ENCODE measurements at places on chromosomes 2 and 18.

DNA sequence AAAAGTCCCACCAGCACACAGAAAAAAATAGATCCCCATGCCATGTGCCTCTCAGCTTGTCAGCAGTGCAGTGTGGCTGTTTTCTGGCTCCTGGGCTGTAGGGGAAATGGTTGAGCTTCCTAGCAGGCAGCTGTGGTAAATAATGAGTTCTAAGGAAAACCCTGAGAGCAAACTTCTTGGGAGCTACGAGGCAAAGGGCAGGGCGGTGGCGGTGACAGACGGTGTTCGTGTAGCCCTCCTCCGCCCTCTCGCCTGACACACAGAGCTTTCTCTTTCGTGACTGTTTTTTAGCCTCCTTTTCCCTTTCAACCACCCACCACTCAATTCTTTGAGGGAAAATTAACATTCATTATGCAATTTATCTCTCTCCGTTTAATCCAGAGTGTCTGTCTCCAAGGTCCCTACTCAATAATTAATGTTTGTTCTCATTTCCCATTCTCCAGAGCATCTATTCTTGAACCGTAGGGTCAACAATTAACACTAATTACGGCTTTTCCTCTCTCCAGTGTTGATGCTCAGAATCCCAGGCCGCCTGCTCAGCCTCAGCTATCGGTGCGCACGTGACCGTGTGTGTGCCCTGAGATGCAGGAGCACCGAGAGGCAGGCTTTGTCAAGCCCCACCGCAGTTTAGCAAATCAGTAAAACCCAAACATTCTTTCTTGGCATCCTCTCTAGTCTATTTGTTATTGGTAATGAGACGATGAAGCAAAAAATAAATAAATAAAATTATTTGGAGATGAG, 50.1 kb downstream of the KIAA2012 start:
- peaks cover 9% of the 10 kb centered on the region for H3K36me3 ChIP-seq
- no peak overlapping the region for H3K4me3 ChIP-seq
- peaks cover 31% of the 10 kb centered on the region for H3K4me1 ChIP-seq
- no peak overlapping the region for H3K27ac ChIP-seq
- DNase-seq = no peak

DNA sequence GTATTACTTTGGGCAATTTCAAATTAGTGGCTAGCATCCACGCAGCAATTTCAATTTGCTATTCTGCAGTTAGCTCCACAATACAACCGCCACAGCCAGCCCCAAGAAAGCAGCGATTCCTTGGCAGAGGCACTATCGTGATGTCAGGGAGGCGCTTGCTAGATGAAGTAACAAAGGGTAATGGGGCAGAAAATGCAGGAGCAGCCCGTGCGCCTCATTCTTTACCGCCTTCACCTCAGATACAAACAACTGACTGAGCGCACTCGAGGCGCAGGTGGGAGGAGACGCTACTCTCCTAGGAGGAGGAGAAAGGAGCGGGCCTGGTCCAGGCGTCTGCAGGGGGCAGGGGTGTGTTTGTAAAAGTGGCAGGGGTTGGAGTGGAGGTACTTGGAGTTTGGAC, 76.9 kb upstream of the ASB18 start:
- no peak overlapping the region for H3K4me3 ChIP-seq
- DNase-seq = no peak
- H3K27ac ChIP-seq = no peak overlapping the region
- H3K36me3 ChIP-seq = no peaks in the 10 kb centered on the region
- peaks cover 14% of the 10 kb centered on the region for H3K27me3 ChIP-seq
- no peaks in the 10 kb centered on the region for H3K4me1 ChIP-seq

DNA sequence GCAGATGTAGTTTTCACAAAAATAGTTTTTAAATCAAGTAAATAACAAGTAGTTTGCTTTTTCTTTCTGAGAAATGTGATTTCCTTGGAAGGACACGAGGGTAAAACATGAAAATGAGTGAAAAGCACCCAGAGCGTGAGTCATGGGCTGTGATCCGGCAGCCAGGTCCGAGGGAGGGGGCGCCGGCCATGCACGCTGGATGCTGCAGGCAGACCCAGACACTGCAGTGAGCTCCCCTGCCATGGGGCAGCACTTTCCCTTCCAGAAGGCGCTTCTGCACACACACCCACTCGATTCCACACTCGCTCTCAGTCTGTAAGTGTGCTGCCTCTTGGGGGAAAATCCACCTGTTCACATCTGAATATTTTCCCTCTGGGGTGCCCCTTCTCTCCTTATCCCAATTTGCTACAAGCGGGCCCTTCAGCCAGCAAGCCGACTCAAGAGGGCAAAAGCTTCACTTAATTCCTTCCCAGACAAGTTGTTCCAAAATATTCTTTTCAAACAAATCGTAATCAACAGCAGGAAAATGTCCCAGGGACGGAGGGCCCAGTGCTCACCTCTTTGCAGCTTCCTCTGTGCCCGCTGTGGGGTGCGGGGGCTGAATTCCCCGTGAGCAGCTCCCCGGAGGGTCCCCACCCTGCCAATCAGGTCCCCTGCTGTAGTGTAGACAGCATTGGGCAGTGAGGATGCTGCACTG, 87.0 kb upstream of the ID2 start:
- no peak overlapping the region for H3K4me3 ChIP-seq
- no peak for DNase-seq
- H3K36me3 ChIP-seq = no peaks in the 10 kb centered on the region
- peaks cover 15% of the 10 kb centered on the region for H3K4me1 ChIP-seq
- H3K27me3 ChIP-seq = peaks cover 6% of the 10 kb centered on the region
- H3K27ac ChIP-seq = no peak overlapping the region

- peaks cover 53% of the 10 kb centered on the region for H3K4me1 ChIP-seq
- no peak overlapping the region for H3K4me3 ChIP-seq
- DNase-seq = no peak
- H3K27ac ChIP-seq = no peak overlapping the region
Observed at GRCh38 chr2:186822323-186822722, 26.6 kb downstream of the ZSWIM2 start.

GRCh38 chr2:235234736-235235135, 259.1 kb upstream of the AGAP1 start:
- peaks cover 4% of the 10 kb centered on the region for H3K4me1 ChIP-seq
- no peak overlapping the region for H3K4me3 ChIP-seq
- no peak for DNase-seq
- no peaks in the 10 kb centered on the region for H3K36me3 ChIP-seq
- no peak overlapping the region for H3K27ac ChIP-seq
- peaks cover 10% of the 10 kb centered on the region for H3K27me3 ChIP-seq

Data from HFFc6 (cell line).